ENCODE measurements at places on chromosomes 4 and X.

DNA sequence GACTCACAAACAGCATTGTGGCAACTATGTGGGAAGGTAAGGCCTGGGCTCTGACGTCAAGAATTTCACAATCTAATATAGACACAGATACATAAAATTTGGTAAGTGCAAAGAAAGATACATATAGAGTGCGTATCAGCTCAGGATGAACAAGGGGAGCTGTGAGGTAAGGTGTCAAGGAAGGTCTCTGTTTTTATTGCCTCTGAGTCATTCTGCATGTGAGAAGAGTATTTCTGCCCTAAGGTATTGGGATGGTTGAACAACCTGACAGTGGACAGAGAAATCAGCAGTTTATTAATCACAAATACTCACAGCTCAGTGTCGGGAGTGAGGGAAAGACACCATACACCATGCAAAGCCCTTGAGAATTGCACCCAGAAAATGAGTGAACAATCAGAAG, 89.8 kb downstream of the COMMD8 start:
- DNase-seq: no peak

- no peak for DNase-seq
These were observed 429 bp downstream of the NOCT start for GRCh38 chr4:139015948-139016471.

- DNase-seq: no peak
These were observed 193.6 kb upstream of the HTR2C start for GRCh38 chrX:114390251-114390796.

- no peak for DNase-seq
These were observed 569 bp downstream of the DCK start for GRCh38 chr4:70994069-70994366.

DNA sequence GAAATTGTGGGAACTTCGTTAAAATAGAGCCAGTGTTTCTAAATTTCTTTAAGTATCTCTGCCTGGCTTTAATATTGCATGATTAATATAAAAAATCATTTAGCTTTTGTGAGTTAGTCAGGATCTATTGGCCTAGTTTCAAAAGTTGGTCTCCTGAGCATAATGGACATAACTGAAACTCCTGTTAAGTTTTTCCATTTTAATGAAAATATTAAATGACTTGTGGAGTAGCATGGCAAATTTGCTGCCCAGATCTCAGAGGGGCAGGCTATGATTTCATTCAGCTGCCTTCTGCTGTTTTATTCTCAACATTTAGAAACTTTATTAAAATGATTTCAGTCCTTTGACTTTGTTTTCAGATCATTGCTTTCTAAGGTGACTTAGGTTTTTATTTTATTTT, 962.9 kb upstream of the GRID2 start:
- DNase-seq: no peak

- no peak for DNase-seq
These were observed 146.8 kb downstream of the KLHL4 start for GRCh38 chrX:87664381-87664780.

DNA sequence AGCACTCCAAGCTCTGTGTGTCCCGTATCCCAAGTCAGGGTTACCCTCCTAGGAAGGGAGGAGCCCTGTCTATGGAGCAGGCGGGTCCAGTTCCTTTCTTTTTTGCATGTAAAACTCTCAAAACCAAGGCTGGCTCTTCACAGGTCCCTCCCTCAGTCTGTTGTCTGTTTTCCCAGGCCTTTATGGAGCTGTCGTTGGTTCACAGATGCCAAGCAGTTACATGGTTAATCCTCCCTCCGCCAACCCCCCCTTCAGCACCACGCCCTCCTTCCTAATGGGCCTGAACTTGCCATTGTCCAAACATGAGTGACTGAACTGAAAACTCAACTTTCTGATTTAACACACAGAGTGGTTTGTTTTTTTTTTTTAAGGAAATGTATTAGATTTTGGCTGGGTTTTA, 148.3 kb downstream of the STOX2 start:
- no peak for DNase-seq

GRCh38 chr4:154067786-154068185, 278.9 kb upstream of the SFRP2 start:
- no peak for DNase-seq

- DNase-seq: no peak
These were observed 69.5 kb downstream of the SHROOM2 start for GRCh38 chrX:9855561-9856283.

- DNase-seq: no peak
These were observed 586 bp downstream of the HERC5 start for GRCh38 chr4:88457307-88458103.

DNA sequence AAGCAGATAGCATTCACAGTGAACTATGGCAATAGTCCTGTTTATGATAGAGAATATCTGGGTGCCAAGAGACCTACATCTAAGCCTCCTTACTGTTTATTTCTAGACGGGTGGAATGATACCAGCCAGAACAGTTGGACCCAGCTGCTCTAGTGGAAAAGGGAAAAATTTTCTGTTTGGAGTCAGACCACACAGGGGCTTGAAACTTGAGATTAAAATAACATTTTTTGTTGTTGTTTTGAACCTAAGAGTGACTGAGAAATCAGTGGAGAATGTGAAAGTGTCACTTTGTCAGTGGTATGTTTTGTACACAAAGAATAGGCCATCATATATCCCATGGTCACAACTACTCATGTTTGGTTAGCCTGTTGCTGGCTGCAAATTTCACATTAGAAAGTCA, 105.7 kb downstream of the AGTR2 start:
- DNase-seq: no peak

DNA sequence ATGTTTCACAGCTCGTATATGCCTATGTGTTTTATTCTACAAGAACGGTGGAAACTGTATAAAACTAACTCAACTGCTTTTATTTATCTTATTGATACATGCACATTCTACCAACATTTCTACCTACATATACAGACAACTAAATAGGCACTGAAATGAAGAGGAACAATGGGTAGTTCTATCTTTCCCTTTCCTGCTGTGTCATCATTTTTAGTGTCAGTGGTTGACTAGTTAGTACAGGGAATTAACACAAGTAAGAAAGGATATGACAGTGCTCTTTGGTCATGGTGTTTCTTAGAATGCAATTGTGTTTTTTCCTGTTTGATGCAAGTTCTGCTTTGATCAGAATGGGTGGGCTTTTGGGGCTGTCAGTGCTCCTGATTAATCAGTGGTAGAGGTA, 293.8 kb upstream of the CTSO start:
- no peak for DNase-seq

GRCh38 chr4:15395311-15395710, 32.5 kb upstream of the C1QTNF7 start:
- no peak for DNase-seq

- no peak for DNase-seq
These were observed 161.8 kb upstream of the PCDH18 start for GRCh38 chr4:137694138-137694537.

DNA sequence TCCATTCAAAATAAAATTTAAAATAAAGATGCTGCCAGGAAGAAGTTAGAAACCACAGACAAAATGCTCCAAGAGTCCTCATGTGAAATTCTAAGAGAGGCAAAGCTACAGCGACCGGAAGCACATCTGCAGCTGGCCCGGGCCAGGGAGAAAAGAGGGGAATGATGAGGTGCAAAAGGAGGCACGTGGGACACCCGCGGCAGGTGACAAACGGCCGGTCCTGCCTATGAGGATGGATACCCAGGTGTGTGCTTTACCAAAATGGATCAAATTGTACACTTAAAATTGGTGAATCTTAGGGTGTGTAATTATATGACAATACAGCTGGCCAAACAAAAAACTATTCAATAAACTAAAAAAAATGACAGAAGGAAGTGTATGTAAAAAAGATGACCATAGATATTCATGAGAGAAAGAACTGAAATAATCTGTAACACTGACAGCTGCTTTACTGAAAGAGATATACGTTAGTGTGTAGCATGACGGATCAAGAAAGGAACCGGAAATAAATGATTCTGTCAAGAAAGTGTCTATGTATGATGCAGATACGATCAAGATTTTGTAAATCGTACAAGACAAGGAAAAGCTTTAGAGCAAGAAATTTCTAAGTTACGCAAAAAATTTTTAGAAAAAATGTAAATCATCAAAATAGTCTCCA, 29.5 kb downstream of the PPP2R3B start:
- no peak for DNase-seq

DNA sequence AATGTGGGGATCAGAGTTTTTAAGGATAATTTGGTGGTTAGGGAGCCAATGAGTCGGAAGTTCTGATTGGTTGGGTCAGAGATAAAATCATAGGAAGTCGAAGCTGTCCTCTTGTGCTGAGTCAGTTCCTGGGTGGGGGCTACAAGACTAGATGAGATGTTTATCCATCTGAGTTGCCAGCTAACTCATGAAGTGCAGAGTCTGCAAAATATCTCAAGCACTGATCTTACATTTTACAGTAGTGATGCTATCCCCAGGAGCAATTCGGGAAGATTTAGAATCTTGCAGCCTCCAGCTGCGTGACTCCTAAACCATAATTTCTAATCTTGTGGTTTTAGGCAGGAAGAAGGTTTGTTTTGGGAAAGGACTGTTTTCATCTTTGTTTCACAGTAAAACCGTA, 565.8 kb upstream of the SPANXN1 start:
- DNase-seq: no peak

- no peak for DNase-seq
These were observed 3.1 kb downstream of the RBMXL3 start for GRCh38 chrX:115192244-115192700.

- DNase-seq: no peak
These were observed 172.5 kb downstream of the QDPR start for GRCh38 chr4:17339376-17339775.

DNA sequence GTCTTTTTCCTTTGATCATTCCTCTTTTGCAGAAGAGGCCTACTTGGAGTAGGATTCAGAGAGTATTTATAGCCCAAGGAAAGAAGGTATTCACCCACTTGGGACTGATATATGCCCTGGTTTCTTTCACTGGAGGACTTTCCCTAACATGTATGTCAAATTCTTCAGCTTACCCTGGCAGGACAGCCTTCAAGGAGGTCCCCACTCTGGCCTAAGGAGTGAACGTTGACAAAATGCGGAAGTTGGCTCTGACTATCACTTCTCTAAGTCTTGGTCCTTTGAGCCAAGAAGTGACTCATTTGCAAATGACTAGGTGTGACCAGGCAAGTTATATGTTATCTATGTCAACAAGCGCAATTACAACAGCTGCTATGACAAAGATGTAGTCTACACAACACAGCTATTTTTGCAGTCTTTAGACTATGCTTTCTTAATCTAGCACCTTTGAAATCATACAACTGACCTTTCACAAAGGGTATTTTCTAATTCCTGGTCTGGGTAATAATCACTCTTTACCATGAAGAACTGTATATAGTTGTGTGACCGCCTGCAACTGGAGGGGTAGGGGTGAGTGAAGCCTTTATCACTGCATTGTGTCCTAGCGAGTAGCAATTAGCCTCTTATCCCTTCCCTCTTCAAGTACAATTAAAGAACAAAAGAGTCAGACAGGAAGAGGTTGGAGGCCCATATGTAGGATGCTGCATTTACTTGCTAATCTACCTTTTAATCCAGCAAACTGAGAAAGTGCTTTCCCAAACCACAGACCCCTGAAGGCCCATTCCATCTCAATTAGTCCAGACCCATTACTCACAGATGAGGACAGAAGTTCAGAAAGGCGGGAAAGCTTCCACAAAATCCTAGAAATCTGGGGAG, 50.1 kb downstream of the RASGEF1B start:
- DNase-seq: no peak

GRCh38 chr4:55851885-55852284, 1.6 kb upstream of the EXOC1 start:
- DNase-seq: no peak

- no peak for DNase-seq
These were observed 46.9 kb upstream of the TAB3 start for GRCh38 chrX:30935985-30936384.

GRCh38 chrX:45196701-45197100, 4.0 kb downstream of the DIPK2B start:
- no peak for DNase-seq

DNA sequence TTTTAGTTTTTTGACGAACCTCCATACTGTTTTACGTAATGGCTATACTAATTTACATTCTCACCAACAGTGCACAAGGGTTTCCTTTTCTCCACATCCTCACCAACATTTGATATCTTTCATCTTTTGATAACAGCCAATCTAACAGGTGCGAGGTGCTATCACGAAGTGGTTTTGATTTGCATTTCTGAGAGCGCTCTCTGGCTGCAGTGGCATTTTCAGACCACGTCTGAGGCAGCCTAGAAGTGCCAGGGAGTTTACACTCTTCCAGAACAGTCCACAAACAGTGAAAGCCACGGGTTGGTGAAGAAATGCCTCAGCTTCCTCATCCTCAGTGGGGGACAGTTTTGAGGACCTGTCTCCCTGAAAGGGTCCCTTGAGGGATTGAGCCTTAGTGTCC, 471.0 kb downstream of the BCOR start:
- no peak for DNase-seq

DNA sequence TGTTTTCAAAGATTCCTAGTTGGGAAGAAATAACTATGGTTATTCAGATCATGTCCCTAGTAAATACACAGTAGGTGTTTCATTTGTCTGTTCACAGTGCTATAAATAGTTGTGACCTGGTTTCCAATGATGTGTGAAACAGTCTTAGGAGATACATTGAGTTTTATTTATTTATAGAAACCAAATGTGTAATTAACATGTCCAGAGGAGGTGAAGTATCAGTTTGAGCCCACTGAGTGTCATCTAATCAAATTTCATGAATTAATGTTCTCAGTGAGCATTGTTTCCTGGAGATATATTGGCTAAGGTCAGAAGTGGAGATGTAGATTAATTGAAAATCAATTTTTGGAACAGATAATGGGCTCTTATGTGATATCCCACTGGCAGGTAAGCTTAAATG, 996.3 kb downstream of the FSTL5 start:
- no peak for DNase-seq

DNA sequence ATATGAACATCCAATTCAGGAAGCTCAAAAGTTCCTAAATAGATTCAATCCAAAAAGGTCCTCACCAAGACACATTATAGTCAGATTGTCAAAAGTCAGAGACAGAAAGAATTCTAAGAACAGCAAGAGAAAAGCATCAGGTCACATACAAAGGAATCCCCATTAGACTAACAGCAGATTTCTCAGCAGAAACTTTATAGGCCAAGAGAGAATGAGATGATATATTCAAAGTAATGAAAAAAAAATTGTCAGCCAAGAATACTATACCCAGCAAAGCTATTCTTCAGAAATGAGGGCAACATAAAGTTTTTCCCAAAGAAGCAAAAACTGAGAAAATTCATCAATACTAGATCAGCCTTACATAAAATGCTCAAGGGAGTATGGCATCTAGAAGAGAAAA, 106.6 kb upstream of the SH3RF1 start:
- no peak for DNase-seq

GRCh38 chrX:155313766-155314165, 20.6 kb downstream of the CLIC2 start:
- no peak for DNase-seq

DNA sequence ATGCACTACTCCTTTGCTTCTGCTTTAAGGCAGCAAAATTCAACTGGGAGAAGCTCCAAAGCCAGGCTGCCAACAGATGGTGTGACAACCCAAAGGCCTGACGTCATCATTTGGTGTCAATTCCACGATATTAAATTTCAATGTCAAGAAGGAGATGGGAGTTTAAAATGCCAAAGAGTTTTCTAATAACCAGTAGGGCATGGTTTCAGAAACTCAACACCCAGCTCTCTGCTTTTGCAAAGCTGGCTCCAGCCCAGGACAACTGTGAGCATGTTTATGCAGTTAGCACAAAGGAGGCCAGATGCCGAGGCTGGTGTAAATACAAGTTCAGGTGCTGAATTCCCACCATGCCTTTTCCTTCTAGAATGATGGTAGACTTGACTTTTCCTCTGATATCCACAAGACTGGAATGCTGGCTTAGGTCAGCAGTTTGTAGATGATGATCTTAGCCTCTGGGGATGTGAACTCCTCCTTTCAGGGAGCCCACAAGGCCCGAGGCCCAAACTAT, 67.3 kb downstream of the AFAP1 start:
- DNase-seq: no peak

GRCh38 chrX:102126863-102127262, 1.4 kb downstream of the TCEAL2 start:
- DNase-seq: no peak

All from amygdala (tissue), 56 donors.